ENCODE measurements at places on chromosomes 1 and 21.

DNA sequence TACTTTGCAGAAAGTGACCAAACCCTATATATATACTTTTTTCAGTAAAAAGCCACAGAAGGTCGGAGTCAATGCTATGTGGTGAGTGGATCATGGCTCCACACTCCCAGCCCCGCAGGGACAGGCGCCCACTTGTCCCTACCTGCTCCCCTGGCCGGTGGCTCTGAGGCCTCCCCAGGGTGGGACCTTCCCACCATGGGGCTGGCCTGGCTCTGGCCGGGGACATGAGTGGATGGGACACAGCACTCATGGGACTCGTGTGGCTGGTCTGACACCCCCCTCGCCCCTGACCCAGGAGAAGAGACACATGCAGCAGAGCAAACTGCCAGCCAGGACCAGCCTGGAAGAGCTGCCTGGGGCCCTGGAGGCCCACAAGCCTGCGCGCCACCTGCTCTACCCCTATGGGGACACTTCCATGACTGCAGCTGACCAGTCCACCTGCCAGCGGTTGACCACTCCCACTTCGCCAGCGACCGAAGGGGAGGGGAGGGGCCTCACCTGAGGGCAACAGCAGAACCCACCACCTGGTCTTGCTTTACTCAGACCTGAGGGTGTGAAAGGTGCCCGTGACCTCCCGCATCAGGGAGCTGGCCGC lies 2.2 kb downstream of the SPATC1L start:
- no peak for DNase-seq

GRCh38 chr1:175195281-175195680 lies 2.7 kb upstream of the KIAA0040 start:
- no peak for DNase-seq

DNA sequence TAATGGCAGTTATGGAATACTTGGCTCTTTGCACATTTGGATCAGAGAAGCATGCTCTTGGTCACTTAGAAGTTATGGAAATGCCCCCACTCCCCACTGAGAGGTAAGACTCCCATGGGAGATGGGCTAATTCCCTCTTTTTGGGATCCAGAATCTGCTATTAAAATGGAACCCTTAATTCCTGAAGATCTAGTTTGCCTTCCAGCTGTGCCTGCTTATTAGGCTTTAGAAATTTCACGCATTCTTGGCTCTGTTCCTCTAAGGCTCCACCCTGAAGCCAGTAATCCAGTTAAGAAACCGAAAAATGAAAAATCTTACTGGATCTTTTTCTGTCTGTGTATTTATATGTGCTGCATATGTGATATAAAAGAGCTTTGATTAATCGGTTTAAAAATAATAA lies 76.7 kb downstream of the USH2A start:
- no peak for DNase-seq

DNA sequence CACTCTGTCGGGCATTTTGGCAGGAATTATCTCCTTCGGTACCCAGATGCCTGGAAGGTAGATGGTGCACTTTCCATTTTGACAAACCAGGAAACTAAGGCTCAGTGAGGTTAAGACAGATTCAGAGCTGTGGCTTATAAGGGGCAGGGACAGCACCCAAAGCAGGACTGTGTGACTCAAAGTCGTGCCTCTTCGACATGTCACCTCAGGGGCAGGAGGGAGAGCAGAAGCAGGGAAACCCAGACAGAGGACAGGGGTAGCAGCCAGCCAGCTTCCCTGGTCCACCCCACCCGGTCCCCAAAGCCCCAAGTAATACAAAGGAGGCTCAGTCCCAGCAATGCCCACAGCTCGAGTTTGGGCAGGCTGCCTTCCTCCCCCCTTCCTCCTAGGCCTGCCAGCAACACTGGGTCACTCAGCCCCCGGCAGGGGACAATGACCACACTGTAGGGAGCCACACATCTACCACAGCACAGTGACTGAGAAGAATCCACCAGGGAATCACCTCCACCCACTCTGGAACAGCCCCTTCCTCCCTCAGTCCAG lies 2.5 kb downstream of the RHOC start:
- no peak for DNase-seq

DNA sequence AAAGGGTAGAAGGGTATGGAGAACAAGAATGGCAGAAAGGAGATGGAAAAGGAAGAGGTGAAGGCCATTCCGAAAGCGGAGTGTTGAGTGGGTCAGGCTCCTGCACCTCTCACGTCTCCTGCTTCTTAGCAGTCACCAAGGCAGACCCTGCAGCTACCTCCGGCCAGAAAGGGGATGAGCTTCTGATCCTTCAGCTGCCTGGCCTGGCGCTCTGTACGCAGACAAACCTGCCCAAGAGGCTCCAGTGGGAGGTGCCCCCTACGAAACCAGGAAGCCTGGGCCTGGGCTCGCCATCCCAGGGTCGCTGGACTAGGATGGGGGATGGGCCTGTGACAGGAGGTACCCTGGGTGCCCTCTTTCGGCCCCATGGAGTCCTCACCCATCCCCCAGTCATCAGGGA lies 3.0 kb downstream of the GPR61 start:
- no peak for DNase-seq

DNA sequence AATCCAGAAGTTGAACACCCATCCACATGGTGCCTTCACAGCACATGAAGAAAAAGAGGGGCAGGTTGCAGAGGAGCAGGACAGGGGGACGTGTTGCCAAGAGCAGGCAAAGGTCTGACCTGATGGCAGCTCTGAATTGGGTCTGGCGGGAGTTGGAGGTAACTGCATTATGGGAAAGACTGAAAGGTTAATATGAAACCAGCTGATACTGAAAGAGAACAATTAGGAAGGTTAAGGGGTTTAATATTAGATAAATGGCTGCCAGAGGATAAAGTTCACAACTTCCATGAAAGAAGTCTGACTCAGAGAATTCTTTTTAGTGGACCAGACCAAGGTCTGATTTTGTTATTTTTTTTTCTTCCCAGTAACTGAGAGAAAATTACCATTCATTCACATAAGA lies 76.1 kb downstream of the CD58 start:
- DNase-seq = no peak

DNA sequence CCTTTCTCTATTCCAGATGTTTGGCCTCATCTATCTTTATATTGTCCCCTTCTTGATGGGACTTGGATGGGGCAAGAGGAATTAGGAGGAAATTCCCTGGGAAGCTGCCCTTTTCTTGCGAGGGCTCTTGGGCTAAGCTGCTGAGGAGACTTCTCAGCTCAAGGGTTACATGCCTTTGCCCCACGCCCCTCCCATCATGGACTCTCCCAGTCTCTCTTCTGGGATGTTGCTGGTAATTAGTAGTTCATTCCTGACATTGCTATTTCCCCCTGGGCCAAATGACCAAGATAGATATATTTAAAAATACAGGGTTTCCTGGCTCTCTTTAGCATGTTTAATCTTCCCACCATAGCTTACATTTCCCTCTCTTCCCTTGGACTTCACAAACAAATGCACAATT lies 90.6 kb upstream of the RALGPS2 start:
- no peak for DNase-seq

DNA sequence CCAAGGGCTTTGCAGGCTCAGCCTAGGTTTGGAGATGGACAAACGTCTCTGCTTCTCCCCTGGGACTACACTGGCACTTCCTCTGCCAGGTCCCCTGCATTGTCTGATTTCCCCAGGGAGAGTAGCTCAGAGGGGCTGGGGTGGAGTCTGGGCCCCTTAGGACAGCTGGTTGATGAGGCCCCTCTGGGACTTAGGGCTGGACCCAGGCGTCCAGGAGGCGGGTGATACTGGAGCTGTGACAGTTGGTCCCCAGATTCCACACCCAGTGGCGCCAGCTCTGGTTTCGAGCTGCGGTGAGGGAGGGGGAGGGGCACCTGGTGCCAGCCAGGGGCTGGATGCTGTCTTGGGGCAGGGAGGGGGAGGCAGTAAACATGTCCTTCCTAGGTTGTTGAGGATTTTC lies 7.4 kb upstream of the MEX3A start:
- no peak for DNase-seq
